ENCODE measurements at places on chromosomes 6 and 20.

- DNase-seq, result peak; percentile 53
These were observed 208.8 kb downstream of the ARHGAP18 start for GRCh38 chr6:129500958-129501739.

DNA sequence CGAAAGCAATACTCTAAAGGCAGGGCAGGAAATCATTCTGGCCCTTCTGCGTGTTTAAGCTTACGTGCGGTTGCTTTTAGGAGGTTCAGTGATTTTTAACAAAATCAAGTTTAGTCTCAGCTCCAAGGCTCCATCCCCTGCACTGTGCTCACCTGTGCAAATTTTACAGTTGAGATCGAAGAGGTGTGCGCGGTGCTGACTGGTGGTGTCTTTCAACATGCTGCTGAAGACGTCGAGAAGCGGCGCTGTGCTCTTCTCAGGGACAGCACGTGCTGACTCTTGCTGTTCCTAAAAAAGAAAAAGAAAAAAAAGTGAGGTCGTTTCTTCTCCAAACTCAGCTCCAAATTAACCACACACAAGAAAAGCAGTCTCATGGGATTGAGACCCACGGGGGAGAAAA, 32.0 kb downstream of the DIDO1 start:
- no peak for DNase-seq

DNA sequence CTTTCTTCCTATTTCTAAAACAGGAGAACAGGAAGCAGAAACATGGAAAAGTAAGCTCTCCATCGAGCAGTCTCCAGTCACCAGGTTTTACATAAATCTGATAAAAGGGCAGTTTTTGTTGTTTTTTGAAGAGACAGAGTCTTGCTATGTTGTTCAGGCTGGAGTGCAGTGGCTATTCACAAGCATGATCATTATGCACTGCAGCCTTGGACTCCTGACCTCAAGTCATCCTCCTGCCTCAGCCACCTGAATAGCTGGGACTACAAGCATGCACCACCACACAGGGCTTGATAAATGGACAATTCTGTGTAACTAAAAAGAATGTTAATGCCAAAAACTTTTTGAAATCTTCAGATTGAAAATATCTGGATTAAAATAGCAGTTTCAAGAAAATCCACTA, 23.8 kb downstream of the SAMHD1 start:
- DNase-seq, result no peak

GRCh38 chr20:38147163-38147562, 17.9 kb downstream of the TGM2 start:
- DNase-seq, result no peak

GRCh38 chr6:134835993-134836392, 113.9 kb downstream of the ALDH8A1 start:
- DNase-seq, result no peak

Measured in activated CD4-positive, alpha-beta T cell treated with anti-CD3 and anti-CD28 coated beads for 4 hours (primary cell).